ENCODE measurements at places on chromosomes 11 and 22.

- no peak for DNase-seq
Measured at GRCh38 chr11:119619665-119620064, 109.3 kb downstream of the NECTIN1 start.

- no peak for DNase-seq
Measured at GRCh38 chr11:10784232-10785145, 24.2 kb downstream of the EIF4G2 start.

DNA sequence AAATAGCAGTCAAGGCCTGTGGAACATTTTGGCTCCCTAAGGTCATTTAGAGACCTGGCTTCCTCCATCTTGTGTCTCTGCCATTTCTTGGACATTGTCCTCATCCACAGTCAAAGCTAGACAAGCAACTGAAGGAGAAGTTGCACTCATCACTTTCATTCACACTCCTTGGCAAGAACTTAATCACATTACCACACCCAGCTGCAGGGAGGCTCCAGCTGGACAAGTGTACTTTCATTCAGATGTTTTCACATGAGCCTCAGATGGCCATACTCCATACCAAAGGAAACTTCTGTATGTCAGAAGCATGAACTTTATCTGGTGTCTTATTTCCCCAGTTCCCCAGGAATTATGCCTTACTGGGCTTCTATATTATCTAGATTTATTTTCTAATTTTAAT lies 537.4 kb downstream of the TMEM135 start:
- no peak for DNase-seq

GRCh38 chr11:103488031-103488461 lies 378.8 kb downstream of the DYNC2H1 start:
- DNase-seq: no peak

GRCh38 chr11:73113426-73113825 lies 28.7 kb downstream of the FCHSD2 start:
- DNase-seq: no peak

DNA sequence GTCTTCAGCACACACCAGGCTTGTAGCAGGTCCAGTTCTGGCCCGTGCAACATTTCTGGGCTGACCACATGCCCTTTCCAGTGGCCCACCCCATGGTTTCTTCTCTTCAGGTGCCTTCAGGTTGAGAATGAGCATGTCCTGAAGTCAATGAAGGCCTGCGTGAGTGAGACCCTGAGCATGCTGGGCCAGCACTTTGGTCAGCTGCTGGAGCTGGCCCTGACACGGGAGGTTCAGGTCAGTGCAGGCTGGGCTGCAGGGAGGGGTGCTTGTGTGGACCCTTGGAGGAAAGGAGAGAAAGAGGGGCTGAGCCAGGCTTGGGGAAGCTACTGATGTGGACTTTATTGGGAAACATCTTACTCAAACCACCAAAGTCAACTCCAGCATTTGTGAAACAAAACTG lies 63.5 kb downstream of the INSC start:
- no peak for DNase-seq

DNA sequence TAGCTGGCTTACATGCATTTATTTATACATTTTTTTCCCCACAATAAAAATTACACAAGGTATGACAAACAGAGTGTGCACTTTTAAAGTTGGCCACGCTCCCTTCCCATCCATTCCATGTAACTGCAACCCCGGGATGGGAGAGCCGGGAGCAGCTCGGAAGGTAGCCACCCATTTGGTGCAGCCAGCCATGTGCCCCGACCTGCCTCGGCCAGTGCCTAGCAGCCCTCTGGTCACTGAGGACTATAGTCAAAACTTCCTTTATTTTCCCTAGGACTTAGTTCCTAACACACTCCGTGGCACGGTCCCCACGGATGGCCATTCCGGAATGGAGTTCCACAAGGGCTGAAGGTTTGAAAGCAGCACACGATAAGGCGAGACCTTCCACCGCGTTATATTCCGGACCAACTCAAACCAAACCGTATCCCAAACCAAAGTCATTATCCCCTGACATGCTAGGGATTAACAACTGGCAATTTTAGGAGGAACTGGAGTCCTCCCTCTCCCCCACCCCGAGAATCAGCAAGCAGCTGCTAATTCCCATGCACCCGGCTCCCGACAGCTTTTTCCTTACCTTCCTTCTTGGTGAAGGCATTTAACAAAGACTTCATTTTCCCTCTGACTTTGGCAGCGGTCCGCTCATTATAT lies 426.4 kb downstream of the SHANK2 start:
- DNase-seq: no peak

DNA sequence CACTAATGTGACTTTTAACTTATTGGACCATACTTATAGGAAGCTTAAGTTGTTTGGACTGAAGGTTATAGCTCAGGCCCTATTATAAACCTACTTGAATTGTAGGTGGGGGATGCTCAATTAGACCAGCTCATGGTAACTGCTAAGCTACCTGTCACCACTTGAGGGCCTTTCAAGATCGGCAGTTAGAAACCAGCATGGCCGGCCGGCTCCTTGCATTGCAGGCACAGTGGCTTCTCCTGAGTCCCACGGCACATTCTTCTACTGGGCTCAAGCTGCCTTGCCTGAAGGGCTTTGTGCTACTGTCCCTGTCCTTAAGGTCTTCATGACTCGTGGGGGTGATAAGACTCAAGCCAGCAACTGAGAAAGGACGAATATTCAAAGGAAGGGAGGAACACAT lies 70.8 kb downstream of the TBC1D22A start:
- DNase-seq: no peak

- no peak for DNase-seq
Measured at GRCh38 chr11:42482822-42483221, 829.0 kb upstream of the API5 start.

DNA sequence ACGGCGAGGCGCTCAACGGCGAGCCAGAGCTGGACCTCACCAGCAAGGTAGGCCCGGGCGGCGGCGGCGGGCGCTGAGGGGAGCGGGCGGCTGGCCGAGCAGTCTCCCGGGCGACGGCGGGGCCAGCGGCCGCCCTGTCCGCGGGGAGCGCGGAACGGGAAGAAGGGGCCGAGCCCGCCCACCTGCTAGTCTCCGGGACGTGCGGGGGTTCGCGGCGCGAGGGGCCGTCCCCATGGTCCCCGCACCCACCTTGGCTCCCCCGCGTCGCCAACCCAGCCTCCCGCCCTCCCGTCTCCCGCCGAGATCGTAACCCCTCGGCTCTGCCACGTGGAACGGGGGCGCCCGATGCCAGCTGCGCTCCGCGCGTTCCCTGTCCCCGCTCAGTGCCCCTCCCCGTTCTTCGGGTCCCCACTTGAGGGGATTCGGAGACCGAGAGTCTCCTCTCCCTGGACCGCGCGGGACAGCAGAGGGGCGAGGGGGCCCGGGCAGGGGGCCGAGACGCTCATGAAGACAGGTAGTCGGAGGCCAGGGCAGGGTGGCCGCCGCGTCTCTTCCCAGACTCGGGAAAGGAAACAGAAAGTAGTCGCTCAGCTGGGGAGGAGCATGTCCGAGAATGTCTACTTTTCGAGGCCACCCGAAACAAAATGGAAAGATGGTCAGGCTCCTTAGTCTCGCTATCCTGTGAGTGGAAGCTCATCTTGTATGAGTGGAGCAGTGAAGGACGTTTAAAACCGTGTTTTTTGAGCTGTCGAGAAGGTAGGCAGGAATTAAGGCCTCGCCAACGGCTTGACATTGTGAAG lies 557 bp downstream of the GTPBP1 start:
- peak; percentile 78 for DNase-seq

All from mucosa of descending colon (tissue), 3 donors.